GM23338 (cell line): ENCODE measurements at places on chromosomes 7 and 10. TPM values are rescaled to one million over a fixed set of nuclear protein-coding genes. Genes with fewer than 3 reads are reported as not detected.

DNA sequence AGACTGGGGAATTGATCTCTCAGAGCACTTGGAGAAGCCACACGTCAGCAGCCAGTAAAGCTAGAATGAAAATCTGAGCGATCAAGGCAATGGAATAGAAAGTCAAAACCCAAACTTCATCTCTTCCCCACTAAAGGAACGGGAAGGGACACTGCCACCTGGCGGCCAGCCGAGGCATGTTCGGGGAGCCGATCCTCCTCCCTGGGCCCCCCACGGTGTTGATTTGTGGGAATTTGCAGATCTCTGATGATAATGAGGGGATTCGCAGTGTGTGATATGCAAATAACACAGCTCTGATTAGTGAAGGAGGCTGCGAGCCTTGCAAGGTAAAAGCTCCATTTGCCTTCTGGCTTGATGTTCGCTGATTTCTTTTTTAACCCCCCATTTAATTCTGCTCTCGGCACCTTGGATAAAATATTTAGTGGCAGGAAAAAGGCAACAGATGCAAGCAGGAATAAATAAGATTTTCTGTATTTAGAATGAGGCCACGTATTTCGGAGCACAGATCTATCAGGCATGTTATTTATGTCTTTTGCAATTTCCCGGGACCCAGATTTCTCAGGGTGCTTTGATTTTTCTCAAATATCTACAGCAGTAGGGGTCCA lies 258.6 kb downstream of the PAXIP1 start:
- peak; percentile 44 for DNase-seq

GRCh38 chr7:11428877-11429581 lies 403.0 kb downstream of the THSD7A start:
- DNase-seq = peak; percentile 24

GRCh38 chr7:135966341-135967043 lies 10.7 kb downstream of the MTPN start:
- no peak for DNase-seq

- no peak for DNase-seq
Observed at GRCh38 chr10:22761569-22762220, 47.3 kb upstream of the PIP4K2A start.

DNA sequence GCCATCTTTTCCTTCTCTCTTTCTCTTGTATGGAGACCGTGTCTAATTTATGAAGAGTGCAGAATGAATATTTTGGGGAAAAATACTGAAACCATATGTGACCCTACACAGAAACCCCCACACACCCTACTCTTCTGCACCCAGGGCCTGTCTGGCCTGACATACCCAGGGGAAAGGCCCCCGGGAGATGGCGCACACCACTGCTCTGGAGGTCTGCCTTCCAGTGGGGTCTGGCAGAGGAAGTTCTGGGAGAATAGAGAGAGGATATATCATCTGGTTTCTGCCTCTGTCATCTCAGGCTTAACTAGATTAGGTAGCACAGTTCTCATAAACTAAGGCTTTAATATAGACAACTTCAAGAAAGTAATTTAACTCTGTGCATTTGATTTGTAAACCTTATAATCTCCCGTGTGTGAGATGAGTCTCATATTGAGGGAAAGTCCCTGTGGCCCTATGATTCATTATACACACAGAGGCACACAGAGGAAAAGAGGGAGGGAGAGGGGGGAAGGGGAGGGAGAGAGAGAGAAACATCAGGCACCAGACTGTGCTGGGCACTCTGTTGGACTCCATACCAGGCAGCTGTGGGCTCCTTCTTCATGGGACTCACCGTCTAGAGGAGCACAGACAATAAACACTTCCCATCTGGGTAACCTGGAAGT lies 123.3 kb downstream of the AOAH start:
- no peak for DNase-seq

GRCh38 chr7:116087291-116087690 lies 56.7 kb upstream of the TFEC start:
- no peak for DNase-seq

- DNase-seq = no peak
Observed at GRCh38 chr10:89458784-89459183, 44.4 kb downstream of the IFIT5 start.

DNA sequence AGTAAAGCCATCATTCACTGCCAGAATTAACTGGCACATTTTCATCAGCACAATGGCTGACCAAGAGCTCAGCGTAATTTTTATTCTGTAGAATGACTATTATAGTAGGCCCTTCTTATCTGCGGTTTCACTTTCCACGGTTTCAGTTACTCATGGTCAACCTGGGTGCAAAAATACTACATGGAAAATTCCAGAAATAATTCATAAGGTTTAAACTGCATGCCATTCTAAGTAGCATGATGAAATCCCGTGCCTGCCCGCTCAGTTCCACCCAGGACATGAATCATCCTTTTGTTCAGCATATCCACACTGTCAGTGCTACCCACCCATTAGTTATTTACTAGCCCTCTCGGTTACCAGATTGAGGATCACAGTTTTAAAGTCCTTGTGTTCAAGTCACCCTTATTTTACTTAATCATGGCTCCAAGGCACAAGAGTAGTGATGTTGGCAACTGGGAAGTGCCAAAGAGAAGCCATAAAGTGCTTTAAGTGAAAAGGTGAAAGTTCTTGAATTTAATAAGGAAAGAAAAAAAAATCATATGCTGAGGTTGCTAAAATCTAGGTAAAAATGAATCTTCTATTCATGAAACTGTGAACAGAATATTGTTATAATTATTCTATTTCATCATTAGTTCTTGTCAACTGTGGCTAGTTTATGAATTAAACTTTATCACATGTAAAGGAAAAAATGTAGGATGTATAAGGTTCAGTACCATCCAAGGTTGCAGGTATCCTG lies 204.9 kb downstream of the DOCK4 start:
- DNase-seq = no peak

GRCh38 chr10:48819783-48820182 lies 119.9 kb downstream of the LRRC18 start:
- DNase-seq = no peak

DNA sequence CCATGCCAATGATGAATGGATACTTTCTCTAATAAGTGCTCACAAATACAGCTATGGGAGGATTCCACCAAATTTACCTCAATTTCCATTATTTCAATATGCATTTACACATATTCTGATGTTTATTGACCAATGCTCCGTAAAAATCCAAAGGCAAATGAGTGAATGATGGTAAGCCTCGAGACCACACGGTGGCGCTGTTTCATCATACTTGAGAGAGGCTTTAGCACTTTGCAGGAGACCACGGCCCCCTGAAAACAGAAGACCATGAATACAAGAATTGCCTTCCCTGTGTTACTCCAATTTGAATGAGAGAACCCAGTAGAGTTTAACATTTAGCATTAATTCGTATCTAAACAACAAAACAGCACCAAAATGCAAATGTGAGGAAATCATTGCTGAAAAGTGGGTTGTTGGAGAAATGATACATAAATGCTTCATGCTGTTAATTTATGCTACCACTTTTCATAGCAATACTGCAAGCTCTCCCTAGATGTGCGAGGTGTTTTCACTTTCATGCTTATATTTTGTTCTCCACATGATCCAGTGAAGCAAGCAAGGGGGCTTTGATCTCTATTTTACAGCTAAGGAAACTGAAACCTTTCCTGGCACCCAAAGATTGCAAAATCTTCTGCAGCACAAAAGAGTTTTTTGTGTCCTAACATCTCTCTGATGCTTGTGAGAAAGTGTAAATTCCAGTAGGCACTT lies 35.4 kb downstream of the TRIL start:
- peak; percentile 97 for DNase-seq

- peak; percentile 90 for DNase-seq
Observed at GRCh38 chr7:142632271-142633134, 116.8 kb upstream of the PRSS1 start.

DNA sequence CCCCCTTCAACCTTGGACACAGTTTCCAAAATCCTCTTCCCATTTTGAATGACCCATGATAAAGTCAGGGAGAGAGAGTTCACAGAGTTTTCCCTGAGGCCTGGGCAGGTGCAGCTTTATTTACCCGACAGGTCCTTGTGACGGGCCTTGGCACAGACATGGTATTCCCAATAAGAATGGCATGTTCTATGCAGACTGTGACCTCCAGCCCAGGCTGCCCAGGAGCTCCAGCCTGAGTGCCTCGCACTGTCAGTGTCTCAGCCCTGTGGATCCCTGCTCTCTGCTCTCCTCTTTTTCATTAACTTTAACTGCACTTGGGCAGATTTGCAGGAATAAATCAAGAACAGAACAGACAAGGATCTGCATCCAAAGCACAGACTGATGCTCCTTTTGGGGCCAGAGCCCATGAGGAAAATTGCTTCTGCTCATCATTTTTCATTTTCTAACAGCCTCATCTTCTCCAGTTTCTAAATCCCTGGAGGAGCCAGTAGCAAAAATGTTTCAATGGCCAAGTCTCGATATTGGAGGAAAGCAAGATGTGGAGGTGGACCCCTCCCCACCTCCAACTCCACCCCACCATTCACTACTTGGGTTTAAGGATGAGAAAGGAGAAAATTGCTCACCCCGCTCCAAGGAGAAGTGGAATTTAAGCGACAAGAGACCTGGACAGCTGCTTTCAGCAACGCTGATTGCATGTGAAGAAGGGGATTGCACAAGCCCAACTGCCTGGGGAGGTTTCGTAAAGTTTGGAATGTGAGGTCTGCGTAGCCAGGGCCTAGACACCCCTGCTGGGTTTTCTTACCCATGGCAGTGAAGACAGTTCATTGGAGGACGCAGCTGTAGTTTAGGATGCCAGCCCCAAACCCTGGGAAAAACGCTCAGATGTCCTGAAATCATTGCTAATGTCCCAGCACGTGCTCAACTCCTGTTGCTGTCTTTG lies 225.9 kb downstream of the WDR11 start:
- DNase-seq = peak; percentile 8

- DNase-seq = no peak
Observed at GRCh38 chr7:54111814-54112511, 430.2 kb upstream of the VSTM2A start.

DNA sequence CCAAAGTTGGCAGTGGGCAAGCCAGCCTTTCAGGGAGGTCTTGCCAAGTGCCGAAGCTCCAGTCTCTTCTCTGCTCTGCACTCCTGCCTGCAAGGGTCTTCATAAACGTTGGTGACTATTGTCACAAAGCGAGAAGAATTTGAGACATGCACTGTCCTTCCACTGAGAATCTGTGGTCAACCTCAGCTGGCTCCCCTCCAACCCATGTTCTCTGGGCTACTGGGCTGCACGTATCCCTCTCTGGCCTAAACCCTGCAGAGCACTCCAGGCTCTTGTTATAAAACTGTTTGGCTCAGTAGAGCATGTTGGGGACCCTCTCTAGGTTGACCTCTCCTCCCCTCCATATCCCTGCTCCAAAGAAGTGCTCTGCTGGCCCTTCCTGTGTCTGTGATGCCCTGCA lies 260.4 kb upstream of the NFE2L3 start:
- no peak for DNase-seq

DNA sequence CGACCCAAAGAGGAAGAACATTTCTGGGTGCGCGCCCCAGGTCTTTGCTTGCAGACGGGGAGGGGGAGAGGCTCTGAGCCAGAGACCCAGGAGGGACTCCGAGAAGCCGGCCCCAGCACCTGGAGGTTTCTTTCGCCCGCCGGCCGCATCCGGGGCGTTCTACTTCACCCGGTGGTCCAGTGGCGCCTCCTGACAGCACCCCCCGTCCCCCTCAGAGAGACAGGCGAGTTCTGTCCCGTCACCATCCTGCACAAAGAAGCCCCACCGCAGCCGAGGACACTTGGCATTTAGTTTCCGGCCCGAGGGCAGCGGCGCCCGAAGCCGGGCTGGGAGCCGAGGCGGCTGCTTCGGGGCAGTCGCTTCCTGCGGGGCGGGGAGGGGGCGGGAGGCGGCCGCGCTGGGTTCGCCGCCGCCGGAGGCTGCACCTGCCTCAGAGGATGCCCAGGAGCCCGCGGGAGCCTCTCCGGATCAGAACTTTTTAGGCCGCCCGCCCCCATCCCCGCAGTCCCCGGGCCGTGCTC lies at the start of gene TMEM178B:
Gene TMEM178B, plus strand, starts transcription at position 424 of the 521 bp plus-strand sequence.
- DNase-seq = peak; percentile 68

GRCh38 chr7:2515424-2516193 lies 4.0 kb upstream of the LFNG start:
- DNase-seq = no peak

DNA sequence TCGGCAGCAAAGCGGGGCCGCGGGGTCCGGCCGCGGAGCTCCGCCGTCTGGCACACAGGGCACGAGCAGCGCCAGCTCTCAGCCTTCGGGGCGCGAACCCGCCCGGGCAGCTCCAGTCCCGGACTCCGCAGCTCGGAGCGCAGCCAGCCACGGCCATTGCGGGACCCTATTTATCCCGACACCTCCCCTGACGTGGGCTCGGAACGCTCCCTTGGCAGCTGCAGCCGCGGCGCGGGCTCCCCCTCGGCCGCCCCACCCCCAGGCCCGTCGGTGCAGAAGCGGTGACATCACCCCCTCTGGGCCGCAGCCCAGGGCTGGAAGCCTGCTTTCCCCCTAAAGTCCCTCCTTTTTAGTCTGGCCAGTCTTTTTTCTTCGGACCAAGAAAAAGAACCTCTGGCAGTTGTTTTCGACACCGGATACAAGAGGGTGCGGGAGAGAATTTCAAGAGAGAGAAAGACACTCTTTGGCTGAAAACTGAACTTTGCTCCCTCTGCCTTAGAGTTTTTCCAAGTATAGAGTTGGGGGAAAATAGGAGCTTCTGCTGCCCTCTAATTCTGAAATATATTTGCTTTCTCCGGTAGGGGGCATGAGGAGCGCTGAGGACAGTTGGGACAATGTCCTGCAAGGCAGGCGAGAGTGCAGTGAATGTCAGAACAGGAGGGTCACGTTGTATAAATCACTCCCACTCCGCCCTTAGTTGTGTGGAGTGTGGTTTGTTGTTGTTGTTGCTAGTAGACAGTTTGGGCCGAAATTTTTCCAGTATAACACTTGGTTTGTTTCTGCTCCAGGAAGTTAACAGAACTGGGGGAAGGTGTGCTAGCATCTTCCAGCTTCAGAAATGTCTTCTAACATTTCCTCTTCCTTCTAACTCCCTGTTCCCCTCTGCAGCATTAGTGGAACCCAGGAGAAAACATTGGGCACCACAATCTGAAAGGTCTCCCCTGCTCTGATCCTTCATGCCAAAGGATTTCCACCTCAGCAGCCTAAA lies at the start of gene SFRP4:
Gene SFRP4, minus strand, starts transcription at position 145 of the 988 bp plus-strand sequence. CDS start 280 bp downstream, outside the sequence.
- DNase-seq = peak; percentile 84

GRCh38 chr7:128887169-128888038 lies 23.1 kb downstream of the KCP start:
- DNase-seq = no peak

GRCh38 chr10:62742536-62743061 lies 61.9 kb upstream of the ADO start:
- DNase-seq = no peak

The TMEM270 gene
- total RNA-seq = not detected in 2 replicates

The C1GALT1 gene
- 203 and 261 TPM in 2 replicates for total RNA-seq

The VKORC1L1 gene
- 30.3 and 33.8 TPM in 2 replicates for total RNA-seq

The HNRNPA2B1 gene
- 598 and 602 TPM in 2 replicates for total RNA-seq

The VAX1 gene
- not detected in 2 replicates for total RNA-seq

The CFAP46 gene
- total RNA-seq = 2.8 and 3.1 TPM in 2 replicates

The DEPP1 gene
- 0.12 and 1.3 TPM in 2 replicates for total RNA-seq

The VSTM4 gene
- 0.23 and 0.66 TPM in 2 replicates for total RNA-seq

The CUBN gene
- total RNA-seq = 0.23 and 1.8 TPM in 2 replicates

The SEC31B gene
- 5.8 and 6.7 TPM in 2 replicates for total RNA-seq

The CYP3A5 gene
- not detected in 2 replicates for total RNA-seq

The HTR5A gene
- not detected in 2 replicates for total RNA-seq

The HOXA11 gene
- total RNA-seq = not detected in 2 replicates

The UCN3 gene
- not detected in 2 replicates for total RNA-seq

The LIPK gene
- not detected in 2 replicates for total RNA-seq
